Occipital lobe (tissue), 3 donors: ENCODE measurements at places on chromosomes 4 and X. TPM values are rescaled to one million over a fixed set of nuclear protein-coding genes. Genes with fewer than 3 reads are reported as not detected.

The TMPRSS11F gene
- total RNA-seq, result not detected

The RNF128 gene
- total RNA-seq, result 1.2 TPM

The TIGD4 gene
- total RNA-seq, result 2.7 TPM

The G3BP2 gene
- total RNA-seq, result 395 TPM

The ZFP92 gene
- 1.9 TPM for total RNA-seq

The PRMT9 gene
- 16.7 TPM for total RNA-seq

The MAGEC3 gene
- 0.47 TPM for total RNA-seq
